ENCODE measurements at places on chromosomes 5 and 9.

GRCh38 chr5:42768106-42768504 is 11.5 kb downstream of the CCDC152 start:
- no peak for DNase-seq

DNA sequence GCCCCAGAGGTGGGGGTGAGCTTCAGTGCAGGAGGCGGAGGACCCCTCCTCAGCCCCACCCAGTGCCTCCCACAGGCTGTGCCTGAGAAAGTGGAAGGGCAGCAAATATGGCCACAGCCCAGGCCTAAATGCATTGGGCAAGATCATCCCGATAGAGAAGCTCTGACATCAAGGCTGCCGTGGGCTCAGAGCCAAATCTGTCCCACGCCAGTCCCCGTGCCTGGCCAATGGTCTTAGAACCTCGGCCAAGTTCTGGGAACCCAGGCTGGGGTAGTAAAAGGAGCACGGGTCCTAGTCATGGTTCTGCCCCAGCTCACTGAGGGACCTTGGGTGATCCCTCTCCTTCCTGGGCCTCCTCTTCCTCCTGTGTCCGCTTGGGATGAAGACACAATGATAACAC is 27.7 kb upstream of the TNIP1 start:
- DNase-seq: no peak

GRCh38 chr9:75855509-75855908 is 35.0 kb upstream of the PCSK5 start:
- DNase-seq: peak; percentile 8

GRCh38 chr9:87567001-87567400 is 69.3 kb downstream of the DAPK1 start:
- peak; percentile 36 for DNase-seq

GRCh38 chr5:149345892-149346222 is 558 bp downstream of the GRPEL2 start:
- peak; percentile 61 for DNase-seq

GRCh38 chr5:131430794-131431193 is 166.9 kb downstream of the CDC42SE2 start:
- DNase-seq: peak; percentile 25

GRCh38 chr9:132167192-132167591 is 5.3 kb downstream of the NTNG2 start:
- no peak for DNase-seq

DNA sequence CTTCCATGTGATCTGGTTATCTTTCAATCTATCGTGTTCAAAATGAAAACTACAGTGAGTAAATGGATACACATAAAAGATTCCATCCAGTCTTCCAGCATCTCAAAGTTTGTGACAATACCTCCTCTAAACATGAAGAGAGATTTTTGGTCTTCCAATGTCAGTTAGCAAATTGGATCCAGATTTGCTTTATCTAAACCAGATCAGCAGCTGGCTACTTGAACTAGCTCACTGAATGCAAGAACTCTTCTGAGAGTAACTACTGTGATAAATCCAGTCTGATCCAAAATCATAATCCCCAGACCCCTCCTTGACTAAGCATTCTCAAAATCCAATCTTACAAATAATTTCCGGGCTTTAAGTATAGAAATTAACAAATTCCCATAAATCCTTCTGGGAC is 2177.9 kb upstream of the C9orf72 start:
- DNase-seq: peak; percentile 2

DNA sequence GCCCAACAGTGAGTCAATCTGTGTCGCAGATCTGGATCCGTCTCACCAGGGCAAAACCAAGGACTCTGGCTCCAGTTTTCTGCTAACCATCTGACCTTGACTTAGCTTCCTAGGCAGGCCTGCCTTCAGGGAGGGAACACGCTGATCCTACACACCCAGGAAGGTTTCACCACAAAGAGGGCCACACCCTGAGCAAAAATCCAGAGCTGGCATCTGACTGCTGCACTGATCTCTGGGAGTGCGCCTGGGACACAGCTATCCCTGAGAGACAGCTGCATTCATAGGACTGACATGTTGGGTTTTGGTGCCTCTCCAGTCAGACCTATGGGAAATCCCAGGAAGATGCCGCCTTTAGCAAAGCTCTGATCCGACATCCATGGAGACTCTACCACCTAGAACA is 47.5 kb downstream of the CDK5RAP2 start:
- peak; percentile 69 for DNase-seq

DNA sequence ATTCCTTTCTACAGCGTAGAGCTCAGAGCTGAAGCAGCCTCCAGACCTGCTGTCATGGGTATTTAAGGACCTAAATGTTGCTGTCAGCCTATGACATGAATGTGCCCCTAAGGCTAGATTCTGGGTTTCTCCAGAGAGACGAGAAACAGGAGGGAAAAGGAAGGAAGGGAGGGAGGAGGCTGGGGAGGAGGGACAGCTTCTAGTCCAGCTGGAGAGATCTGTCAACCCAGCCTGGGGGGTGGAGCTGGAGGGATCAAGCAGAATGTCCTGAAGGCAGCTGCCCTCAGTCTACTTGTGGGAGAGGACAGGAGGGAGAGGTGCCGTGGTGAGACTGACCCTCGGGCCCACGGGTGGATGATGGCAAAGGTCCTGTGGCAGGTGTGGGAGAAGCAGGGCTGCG is 1.1 kb upstream of the DBH start:
- DNase-seq: no peak

DNA sequence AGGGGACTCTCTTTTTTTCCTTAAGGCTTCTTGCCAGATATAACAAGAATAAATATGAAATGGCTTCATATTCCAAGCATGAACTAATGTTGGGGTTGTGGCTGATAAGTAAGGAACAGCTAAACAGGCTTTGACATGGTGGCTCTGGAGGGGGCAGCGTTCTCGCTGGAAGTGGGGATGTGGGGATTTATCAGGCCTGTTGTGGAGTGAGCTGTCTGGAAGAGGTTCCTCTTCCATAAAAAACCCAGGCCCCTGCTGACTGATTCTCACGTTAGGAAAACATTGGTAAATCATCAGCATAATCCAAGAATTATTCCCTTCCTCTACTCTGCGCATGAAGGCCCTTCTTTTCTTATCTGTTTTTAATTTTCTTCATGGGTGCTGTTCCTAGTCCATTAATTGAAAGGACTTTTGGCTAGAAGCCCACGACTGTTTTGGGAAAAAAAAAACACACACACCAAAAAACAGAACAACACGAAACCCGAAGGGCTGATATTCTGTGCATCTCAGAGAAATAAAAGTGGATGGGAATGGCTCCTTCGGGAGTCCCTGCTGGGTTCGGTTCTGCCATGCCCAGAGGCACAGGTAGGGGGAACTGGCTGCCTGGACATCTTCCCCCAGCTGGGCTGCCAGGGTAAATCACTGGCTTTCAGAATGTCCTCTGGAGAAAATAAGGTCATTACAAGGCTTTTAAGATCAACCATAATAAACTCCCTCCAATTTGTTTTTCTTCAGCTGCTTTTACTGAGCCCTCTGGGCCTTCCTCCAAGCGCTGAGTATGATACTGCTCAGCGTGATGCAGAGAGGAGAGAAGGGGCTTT is 297.0 kb downstream of the SLIT3 start:
- no peak for DNase-seq

- DNase-seq: no peak
Measured at GRCh38 chr5:56908942-56909293, 478 bp upstream of the SETD9 start.

Measured in fibroblast of villous mesenchyme (primary cell).